ENCODE measurements at places on chromosomes 12 and 14.

GRCh38 chr14:24071836-24072430, 571 bp downstream of the CPNE6 start:
- DNase-seq, result no peak

GRCh38 chr12:89347325-89347829, 4.9 kb downstream of the DUSP6 start:
- no peak for DNase-seq

GRCh38 chr12:51923506-51924365, 16.4 kb downstream of the ACVRL1 start:
- peak; percentile 48 for DNase-seq

- DNase-seq, result no peak
Measured at GRCh38 chr12:41438854-41439541, 250.9 kb downstream of the PDZRN4 start.

DNA sequence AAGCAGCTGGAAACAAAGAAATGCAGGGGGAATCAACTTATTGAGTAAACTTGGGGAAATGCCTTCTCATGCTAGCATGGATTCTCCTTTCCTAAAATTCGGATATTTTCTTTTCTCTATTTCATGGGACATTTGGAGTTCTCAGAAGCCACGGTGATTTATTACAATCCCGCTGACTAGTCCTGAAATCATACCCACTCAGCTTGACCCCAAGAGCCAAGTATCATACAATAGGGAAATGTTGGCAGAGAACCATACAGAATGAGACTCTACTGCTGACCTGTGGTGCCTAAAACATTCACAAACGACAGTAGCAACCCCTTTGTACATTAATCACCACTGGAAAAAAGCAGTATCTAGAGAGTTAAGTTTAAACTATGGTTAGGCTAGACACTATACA, 112.4 kb downstream of the KICS2 start:
- DNase-seq, result no peak

DNA sequence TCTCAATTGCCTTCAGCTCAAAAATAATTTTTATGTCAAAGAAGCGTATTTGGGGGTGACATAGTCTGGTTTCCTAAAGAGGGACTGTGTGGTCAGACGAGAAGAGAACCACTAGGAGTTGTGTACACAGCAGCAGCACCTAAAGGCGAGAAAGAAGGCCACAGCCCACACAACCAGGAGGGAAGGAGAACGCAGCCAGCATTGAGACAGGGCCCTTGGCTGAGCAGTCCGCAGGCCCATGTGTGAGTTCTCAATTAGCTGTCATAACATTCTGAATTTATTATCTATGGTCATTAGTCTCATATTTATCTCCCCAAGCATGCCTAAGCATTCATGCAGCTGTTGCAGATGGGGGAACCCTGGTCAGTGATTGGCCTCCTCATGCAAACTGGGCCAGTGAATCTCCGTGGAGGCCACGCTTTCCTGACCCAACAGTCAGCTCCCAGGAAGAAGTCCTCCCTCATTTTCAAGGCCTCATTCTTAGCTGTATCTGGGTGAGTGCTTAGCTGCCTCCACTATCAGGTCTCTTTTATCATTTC, 81.2 kb upstream of the ATF7IP start:
- DNase-seq, result no peak

DNA sequence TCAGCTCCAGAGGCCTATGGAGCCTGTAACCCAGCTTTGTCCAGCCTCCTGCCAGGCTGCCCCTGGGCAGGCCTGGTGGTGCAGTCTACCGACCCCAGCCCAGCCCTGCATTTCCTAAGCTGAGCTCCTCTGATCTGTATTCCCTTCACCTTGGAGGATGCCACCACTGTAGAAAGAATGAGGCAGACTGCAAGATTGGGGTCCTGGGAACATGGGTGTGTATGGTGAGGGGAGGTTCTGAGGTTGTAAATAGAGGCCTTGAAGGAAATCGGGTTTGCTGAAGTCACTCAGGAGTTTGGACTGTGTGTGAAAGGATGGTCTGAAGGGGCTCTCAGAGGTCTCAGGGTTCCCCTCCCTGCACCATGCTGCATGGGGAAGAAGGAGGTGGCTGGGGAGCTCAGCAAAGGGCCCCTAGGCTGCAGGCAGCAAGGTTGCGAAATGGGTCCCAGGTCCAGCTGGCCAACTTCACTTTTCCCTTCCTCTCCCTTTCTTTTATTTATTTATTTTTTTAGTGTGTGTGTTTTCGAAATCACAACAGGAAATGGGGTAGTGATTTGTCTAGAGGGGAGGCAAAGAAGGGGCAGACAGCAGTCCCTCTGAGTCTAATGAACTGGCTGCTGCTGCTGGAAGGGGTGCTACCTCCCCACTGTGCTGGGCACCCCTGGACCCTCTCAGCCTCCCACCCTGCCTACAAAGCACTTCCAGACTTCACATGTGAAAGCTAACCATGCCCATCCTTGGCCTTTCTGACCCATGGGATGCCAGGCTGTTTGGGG, 1.2 kb upstream of the LRP1-AS start:
- DNase-seq, result no peak

- DNase-seq, result no peak
Measured at GRCh38 chr14:101118233-101118632, 214.7 kb upstream of the RTL1 start.

- no peak for DNase-seq
Measured at GRCh38 chr12:14741153-14741552, 44.8 kb upstream of the GUCY2C start.

- no peak for DNase-seq
Measured at GRCh38 chr14:68088451-68088854, 268.9 kb downstream of the RAD51B start.

DNA sequence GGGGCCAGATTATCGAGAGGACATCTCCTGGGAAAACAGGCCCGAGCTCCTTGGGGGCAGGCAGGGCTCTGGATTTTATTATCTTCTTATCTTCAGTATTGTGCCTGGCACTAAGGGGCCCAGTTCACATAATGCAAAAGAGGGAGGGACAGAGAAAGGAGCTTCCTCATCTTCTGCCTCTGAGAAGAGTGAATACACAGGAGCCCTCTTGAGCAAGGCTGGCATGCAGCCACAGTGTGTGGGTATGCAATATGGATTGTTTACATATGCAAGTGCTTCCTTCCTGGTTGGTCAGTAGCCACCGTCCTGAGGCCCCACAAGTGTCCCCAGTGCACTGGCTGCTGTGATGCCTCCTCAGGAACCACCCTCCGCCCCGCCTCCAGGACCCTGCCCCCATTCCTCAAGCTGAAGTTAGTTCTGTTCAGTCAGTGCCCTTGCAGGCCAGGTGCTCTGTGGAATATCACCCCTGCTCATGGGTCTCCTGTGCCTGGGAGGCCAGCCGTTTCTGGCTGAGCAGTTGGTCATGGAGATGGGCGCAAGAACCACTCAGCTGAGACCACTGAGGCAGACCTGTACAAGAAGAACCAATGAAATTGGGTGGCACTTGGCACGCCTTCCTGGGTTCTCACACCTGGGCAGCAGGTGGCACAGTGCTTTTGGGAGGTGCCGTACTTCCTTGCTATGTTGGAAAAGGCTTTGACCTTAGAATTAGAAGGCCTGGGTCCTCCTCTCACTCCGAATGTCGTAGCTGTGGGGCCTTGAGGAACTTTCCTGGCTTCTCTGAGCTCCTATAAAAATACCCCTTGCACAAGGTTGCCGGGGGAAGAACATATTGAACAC, 35.1 kb upstream of the ACTN1 start:
- DNase-seq, result no peak

- DNase-seq, result no peak
Measured at GRCh38 chr12:54997929-54998522, 13.5 kb upstream of the TESPA1 start.

DNA sequence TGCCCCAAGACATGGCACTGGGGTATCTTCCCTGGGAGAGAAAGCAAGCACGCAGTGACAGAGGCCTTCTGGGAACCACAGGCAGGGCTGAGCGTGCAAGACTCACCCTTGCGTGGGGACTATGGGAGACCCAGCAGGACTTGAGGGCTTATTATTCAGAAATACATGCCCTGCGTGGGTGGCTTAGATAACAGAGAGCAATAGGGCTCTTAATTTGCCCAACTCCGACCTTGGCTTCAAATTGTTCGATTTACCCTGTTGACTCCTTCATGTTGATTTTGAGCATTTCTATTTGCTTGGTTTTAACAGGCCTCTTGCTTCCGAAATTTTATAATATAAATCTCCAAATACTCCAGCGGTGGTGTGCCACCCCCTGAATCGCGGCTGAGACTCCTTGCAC, 5.1 kb upstream of the SERPINA1 start:
- no peak for DNase-seq

GRCh38 chr12:45730084-45730347, 510 bp downstream of the ARID2 start:
- DNase-seq, result no peak

- DNase-seq, result no peak
Measured at GRCh38 chr12:38392554-38393144, 76.1 kb downstream of the ALG10B start.

- DNase-seq, result no peak
Measured at GRCh38 chr14:81435391-81436295, 35.5 kb upstream of the STON2 start.

DNA sequence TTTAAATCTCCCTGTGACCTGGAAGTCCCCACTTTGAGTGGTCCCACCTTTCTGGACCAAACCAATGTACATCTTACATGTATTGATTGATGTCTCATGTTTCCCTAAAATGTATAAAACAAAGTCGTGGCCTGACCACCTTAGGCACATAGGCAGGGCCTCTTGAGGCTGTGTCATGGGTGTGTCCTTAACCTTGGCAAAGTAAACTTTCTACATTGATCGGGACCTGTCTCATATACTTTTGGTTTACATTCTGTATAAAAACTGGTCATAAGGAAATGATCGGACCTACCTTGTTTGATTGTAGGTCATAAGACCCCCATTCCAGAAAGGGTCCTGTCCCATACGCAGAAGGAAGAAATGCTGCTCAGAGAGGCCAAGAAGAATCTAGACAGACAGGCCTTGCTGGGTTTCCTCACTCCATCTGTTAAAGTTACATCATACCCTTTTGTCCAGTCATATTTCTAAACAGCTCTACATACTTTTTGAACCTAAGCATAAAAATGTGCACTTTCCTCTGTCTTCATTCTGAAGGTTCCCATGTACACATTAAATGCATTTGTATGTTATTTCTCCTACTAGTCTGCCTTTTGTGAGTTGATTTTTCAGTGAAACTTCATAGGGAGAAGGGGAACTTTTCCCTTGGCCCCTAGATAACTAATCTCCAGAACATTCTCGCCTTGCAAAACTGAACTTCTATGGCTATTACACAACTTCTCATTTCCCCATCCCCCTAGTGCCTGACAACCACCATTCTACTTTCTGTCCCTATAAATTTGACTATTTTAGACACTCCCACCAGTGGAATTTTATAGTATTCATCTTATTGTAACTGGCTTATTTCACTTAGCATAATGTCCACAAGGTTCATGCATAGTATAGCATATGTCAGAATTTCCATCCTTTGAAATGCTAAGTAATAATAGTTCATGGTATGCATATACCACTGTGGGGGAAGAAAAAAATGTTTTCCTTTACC, 30.2 kb upstream of the CPM start:
- no peak for DNase-seq

DNA sequence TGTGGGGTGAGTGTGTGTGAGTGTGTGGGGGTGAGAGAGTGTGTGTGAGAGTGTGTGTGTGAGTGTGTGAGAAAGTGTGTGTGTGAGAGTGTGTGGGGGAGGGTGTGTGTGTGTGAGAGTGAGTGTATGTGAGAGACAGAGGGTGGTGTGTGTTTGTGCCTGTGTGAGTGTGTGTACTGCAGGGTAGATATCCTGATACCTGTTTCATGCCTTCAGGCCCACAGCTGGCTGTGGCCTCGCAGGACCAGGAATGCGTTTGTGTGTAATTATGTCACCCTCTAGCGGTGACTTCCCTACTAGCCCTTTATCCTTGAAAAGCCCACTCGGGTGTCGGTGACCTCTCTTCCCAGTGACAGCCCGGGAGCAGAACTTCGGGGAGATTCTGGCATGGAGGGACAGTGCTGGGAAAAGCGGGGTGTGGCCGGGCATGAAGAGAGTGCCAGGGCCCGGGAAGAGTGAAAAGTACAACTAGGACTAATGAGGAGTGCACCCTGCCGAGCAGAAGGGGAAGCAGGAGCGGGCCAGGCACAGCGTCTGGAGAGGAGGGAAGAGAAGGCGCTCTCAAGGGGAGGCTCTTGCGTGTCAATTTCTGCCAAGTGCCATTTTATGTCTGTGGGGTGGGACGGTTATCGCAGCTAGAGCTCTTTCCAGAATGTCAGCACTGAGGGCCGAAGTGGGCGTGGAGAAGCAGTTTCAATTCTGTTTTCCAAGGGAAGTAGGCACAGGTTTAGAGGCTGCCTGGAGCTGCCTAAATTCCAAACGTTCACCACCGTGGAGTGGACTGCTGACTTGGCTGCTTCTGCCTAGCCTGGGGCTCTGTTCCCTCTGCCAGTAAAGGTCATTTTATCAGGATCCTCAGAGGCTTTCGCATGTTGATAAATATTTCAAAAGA, 11.0 kb upstream of the FBXL14 start:
- peak; percentile 37 for DNase-seq

DNA sequence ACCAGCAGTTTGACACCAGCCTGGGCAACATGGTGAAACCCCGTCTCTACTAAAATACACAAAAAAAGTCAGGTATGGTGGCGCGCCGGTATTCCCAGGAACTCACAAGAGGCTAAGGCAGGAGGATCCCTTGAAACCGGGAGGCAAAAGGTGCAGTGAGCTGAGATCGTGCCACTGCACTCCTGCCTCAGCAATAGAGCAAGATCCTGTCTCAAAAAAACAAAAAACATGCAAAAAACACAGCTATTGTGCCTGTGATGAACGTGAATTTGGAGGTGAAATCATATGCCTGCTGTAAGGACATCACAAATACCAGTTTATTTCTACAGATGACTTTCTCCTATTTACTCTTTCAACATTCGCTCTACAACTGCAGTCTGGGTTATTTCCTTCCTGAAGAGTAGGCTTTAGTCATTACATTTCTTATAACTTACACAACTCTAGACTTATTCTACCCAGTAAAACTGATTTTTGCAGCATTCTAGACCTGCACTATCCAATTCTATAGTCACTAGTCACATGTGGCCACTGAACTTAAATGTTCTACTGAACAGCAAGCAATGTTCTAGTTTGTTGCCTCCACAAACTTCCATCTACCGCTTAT, 48.3 kb downstream of the HNRNPC start:
- no peak for DNase-seq

GRCh38 chr12:2936301-2936700, 22.9 kb upstream of the TEAD4 start:
- no peak for DNase-seq
